ENCODE measurements at places on chromosomes 1 and 21.

GRCh38 chr1:169132512-169133227 lies 26.2 kb downstream of the ATP1B1 start:
- peak; percentile 66 for DNase-seq

GRCh38 chr1:53656747-53657530 lies 82.0 kb downstream of the GLIS1 start:
- no peak for DNase-seq

DNA sequence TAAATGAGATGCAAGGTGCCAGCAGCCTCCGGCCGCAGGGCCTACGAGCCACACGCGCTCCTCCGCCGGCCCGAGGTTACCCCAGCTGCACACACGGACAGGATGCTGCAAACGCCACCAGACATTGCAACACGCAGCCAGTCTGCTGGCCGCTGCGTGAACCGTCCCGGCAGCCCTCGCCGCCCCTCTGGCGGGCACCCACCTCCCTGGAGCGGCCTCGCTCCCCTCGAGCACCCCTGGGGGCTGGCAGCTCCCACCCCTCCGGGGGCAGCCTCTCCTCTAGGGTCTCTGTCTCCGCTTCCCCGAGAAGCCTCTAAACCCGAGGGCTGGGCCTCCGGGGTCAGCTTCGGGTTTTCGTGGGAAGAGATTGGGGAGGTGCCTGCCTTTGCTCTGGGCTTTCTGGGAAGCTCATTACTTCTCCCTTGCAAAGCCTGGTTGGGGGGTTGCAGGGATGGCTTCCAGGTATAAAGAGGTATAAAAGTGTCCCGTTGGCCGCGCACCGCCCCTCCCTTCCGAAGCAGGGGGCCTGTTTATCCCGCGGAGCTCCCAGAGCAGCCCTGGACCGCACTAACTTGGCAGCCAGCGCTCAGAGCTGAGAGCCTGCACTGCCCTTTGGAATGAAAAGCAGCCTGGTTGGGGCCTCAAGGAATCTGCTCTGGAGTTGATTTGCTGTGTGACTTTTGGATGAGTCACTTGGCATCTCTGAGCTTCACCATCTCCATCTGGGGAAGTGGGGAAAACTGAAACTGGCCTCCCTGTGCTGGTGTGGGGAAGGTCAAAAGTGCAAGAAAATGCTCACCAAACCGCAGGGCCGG lies 21.8 kb downstream of the DHRS3 start:
- DNase-seq = peak; percentile 96

GRCh38 chr1:248849152-248849551 lies 9.7 kb downstream of the ZNF692 start:
- DNase-seq = no peak

DNA sequence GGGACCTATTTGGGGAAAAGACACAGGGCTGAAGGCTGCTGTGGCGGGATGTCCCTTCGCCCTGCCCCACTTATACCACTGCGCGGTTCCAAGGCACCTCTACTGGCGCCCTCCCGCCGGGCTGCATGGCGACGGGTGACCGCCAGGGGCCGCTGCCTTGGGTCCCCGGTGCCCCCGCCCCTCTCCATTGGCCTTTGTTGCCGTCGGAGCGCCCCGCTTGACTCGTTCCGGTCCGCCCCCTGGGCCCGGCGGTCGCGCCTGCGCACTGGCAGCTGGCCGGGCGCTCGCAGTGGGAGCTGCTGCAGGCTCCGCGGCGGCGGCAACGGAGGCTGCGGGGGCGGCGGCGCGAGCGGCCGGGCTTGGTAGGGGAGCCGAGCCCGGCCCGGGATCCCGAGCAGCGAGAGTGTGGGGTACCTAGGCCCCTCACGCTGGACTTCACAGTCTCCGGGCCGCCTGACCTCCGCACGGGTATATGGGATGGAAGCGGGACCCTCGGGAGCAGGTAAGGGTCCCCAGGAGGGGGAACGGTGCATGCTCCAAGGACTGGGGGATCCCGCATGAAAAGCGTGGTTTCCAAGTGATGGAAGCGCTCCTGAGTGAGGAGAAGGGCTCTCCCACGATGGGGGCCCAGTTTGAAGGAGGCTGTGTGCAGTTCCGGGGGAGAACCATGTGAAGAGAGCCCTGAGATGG lies at the start of gene AGO1:
Gene AGO1 (plus strand): TSS at position 265 of the 690 bp plus-strand sequence. CDS start 213 bp downstream, at position 478.
- peak; percentile 79 for DNase-seq

- DNase-seq = peak; percentile 42
Measured at GRCh38 chr21:25385911-25386474, 221.3 kb downstream of the MRPL39 start.

DNA sequence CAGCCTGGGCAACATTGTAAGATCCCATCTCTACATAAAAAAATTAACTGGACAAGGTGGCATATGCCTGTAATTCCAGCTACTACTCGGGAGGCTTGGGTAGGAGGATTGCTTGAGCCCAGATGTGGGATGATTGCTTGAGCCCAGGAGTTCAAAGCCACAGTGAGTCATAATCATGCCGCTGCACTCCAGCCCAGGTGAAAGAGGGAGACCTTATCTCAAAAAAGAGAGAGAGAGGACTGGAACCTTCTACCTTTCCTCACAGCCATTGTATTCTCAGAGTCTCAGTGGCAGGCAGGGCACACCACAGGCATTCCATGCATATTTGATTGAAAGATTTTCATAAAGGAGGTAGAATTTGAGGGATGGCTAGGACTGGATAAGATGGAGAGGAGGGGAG lies 78.4 kb downstream of the KIF14 start:
- DNase-seq = no peak

GRCh38 chr1:215636258-215636965 lies 69.3 kb downstream of the KCTD3 start:
- DNase-seq = no peak

GRCh38 chr1:3944578-3945125 lies 44.6 kb upstream of the C1orf174 start:
- no peak for DNase-seq

All from Caki2 (cell line).